GM12891 (cell line): ENCODE measurements at places on chromosomes 16 and 17.

- no peak for DNase-seq
These were observed 11.0 kb upstream of the ABAT start for GRCh38 chr16:8663192-8664089.

- DNase-seq, result no peak
These were observed 54.8 kb downstream of the SLFN5 start for GRCh38 chr17:35297666-35298065.

DNA sequence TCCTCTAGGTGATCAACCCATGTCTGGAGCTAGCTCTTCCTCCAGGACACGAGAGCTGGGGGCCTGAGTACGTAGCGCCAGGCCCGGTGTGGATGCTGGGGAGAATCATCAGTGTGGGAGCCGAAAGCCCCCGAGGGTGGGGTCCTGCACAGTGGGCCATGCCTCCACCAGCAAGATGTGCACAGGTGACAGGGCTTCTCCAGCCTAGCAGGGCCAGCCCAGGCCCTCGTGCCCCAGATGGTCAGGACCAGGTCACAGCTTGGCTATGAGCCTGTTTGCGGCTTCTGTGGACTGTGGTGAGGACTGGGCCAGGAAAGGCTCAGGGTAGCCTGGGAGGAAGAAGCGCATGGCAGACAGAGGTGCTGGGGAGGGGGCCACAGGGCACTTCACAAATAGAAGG is 7.8 kb downstream of the MPG start:
- no peak for DNase-seq

- DNase-seq, result no peak
These were observed 45.3 kb downstream of the REXO5 start for GRCh38 chr16:20851601-20852000.

GRCh38 chr16:29842732-29843346 is 20.2 kb downstream of the CDIPT start:
- DNase-seq, result no peak

DNA sequence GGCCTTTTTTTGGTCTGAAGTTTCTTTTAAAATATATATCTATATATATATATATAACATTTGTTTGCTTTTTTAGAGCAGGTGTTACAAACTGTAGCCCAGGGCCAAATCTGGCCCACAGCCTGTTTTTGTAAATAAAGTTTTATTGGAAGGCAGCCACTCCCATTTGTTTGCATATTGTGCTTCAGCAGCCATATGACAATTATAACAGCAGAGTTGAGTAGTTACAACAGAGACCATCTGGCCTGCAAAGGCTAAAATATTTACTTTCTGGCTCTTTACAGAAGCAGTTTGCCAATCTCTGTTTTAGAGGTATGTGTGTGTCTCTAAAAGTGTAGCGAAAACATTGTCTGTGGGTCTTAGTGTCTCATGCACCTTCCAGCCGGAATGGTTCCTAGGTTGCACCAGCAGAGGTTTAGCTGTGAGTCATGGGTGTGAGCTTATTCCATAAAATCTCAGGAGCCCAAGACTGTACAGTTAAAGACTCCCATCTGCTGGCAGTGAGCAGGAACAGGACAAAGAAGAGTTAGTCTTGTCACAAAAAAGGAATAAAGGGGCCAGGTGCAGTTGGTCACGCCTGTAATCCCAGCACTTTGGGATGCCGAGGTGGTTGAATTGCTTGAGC is 23.8 kb downstream of the LCMT1 start:
- no peak for DNase-seq

- DNase-seq, result no peak
These were observed 25.7 kb downstream of the CHD9 start for GRCh38 chr16:53080345-53081031.

DNA sequence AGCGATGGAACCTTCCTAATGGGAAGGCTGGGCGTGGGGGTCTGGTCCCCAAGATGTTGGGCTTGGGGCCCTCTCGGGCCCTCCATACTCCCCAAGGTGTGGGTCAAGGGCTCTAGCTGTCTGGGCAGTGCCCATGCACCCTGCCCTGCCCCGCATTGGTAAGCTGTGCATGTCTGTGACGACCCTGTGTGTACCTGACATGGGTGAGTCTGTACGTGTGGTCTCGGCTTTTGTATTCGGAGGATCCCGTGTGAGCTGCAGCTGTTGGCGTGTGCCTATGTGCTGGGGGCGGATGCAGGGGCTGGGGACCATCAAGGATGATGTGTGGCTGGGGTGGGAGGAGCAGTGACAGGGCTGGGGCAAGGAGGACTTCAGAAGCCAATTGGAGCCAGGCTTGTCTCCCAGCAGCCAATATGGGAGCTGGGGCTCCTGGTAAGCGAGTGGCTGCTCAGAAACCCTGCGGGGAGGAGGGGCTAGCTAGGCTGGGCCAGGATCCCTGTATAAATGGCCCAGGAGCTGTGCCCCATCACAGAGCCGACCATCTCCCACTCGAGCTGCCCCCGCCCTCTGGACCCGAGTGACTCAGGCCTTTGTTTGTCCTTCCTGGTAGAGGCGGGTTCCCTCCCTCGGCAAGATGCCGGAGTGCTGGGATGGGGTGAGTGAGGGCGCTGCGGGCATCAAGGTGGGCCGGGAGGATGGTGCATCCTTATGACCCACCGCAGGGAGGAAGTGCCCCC is at the start of gene NDRG4:
TSS of gene NDRG4 (plus strand) at position 529 of the 737 bp plus-strand sequence. CDS start at position 635, 106 bp downstream.
- no peak for DNase-seq

- no peak for DNase-seq
These were observed 5.5 kb upstream of the RAPGEFL1 start for GRCh38 chr17:40171750-40172149.

- DNase-seq, result peak; percentile 95
These were observed at the start of gene PGAP6 for GRCh38 chr16:381789-382717. Gene PGAP6, minus strand, starts transcription at chr16:381978. Its CDS starts 157 bp downstream, at chr16:381821.

GRCh38 chr17:6455321-6455705 is 11.1 kb downstream of the PIMREG start:
- DNase-seq, result peak; percentile 60

GRCh38 chr17:41659427-41660212 is 29.1 kb upstream of the EIF1 start:
- DNase-seq, result no peak

GRCh38 chr16:7437843-7438242 is 105.2 kb downstream of the RBFOX1 start:
- DNase-seq, result no peak

- no peak for DNase-seq
These were observed 339.9 kb downstream of the SEC14L1 start for GRCh38 chr17:77480509-77481215.

- no peak for DNase-seq
These were observed 206.0 kb upstream of the CHMP6 start for GRCh38 chr17:80785477-80786178.

DNA sequence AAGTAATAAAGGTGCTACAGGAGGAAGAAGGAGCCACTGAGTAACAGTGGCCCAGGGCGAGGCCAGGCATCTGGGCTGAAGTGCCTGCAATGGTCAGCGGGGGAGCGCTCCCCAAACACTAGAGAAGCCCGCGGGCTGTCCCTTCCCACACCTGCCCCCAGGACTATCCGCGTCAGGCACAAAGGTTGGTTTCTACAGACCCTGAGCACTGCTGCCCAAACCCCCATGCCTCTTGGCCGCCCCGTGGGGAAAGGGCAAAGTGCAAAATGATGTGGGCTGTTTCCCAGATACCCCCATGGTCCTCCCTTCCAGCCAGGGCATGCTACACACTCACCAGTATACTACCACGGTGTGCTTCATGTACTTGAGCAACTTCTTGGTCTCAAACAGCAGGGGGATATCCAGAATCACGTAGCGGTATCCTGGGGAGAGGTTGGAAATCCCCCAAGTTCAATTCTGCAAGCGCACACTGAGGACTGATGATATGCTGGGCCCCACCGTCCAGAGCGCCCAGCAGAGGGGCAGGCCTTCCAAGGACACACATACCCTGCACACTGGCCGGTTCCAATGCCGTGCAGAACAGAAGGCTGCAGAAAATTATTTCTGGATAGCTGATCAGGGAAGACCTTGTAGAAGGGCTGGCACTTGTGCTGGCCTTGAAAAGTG is 21.5 kb downstream of the DCAKD start:
- DNase-seq, result no peak

GRCh38 chr17:42442196-42442565 is 16.5 kb upstream of the ATP6V0A1 start:
- DNase-seq, result no peak

DNA sequence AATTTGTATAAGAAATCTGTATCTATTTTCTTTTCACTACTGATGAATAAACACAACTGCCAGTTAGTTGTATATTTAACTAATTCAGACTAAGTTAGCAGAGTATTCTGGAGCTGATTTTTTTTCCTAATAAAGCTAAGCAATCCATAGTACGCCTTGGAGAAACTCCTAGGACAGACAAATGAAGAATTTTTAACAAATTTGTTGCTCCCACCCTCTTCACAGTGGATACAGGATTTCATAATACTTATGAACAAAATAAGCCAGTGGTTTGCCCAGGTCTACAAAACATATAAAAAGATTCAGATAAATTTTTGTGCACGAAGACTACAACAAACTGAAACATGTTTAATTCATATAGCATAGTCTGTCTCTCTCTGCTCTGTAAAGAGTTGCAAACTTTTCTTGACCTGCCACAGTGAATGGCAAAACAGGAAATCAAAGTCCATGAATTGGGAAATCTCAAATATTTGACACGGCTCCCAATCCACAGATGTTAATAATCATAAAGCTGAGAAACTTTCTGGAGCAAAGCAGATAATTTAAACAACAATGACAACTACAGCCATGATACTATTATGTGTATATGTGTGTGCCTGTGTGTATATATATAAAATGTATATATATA is 594 bp upstream of the ABCA6 start:
- DNase-seq, result no peak

DNA sequence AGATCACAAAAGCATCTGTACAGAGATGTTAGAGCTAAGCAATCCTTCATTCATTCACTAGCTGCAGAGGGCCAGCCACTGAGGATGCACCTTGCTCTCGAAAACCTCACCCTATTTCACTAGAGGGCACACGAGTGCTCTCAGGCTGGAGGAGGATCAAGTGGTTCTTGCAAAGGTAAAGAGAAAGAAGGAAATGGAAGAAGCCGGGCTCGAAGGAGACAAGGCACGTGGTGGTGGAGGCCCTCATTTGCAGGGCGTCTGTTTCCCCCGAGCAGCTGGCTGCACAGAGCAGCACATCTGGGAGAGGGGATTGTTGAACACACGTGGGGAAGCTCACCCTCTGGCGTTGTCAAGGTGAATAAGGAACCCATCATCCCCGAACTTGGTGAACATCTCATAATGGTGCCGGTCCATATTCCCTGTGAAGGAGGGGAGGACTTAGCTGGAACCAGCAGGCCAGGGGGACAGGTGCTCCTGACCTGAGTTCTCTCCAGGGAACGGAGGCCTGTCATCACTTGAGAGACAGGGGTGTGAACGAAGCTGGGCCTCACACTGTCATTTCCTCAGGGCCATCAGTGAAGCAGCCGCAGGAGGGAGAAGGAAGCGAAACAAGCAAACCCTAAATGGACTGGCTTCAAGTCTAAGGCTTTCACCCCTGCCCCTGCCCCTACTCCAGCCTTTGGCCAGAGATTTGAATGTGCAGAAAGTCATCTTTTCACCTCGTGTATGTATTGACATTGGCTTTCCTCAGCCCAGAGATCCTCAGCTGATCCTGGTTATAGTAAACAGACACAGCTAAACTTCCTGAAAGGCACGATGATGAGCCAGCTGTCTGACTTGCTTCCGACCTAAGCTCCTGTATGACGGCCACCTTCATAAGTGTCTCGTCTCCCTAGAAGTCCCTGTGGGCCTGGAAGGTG is 27.6 kb downstream of the PRKAR1A start:
- peak; percentile 15 for DNase-seq

GRCh38 chr17:15239491-15239890 is 25.6 kb downstream of the PMP22 start:
- no peak for DNase-seq

DNA sequence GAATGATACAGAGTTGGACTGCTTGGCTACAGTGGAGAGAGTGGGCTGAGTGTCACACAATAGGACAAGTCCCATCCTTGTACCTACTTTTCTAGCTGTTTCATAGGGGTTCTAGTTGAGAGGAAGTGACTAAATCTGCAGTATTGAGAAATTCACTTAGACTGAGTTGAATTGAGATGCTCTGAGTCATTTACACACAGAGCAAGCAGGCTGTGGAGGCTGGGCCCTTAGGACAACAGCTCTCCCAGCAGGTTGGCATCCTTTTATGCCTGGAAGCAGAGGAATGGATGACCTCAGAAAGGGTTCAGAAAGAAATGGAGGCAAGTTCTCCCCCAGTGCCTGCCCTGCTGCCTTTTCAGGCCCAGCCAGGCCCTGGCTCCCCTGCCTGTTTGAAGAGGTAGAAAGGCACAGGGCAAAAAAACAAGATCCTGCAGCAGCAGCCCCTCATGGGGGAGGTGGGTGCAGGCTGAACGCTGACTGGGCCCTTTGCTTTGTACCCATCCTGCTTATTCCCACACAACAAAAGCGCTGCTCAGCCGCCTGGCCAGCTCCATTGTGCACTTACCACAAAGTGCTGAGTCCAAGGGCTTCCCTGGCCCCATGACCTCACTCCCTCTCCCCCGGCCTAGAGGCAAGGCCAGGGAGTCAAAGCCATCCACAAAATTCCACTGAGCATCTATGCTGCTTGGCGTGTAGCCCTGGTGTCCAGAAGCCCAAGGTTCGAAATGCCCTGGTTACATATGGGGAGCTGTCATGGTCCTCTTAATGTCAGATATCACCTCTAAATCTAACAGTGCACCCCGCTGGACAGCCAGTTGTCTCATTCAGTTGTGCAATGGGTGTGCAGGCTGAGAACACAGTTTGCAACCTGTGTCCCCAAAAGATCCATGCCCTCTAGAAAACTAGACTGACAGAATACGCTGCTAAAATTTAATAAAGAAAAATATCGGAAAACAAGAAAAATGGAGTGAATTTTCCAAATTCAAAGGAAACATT is 5.4 kb upstream of the CRYBA1 start:
- DNase-seq, result no peak

DNA sequence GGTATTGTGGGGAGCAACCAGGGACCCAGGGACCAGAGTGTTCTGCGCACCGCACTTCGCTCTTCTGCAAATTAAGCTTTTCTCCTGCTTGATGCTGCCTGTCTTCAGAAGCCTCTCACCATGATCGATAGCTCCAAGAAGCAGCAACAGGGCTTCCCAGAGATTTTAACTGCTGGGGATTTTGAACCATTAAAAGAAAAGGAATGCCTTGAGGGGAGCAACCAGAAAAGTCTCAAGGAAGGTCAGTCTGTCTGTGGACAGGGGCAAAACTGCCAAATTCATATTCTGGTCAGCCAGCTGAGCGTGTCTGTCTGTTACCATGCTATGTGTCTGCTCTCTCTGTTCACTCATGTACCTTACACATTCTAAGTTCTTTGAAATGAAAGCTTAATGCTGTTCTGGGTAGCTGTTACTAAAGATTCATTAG is 115.7 kb downstream of the MRTFB start:
- no peak for DNase-seq

GRCh38 chr17:43940630-43941029 is 1.6 kb downstream of the PPY start:
- DNase-seq, result no peak

DNA sequence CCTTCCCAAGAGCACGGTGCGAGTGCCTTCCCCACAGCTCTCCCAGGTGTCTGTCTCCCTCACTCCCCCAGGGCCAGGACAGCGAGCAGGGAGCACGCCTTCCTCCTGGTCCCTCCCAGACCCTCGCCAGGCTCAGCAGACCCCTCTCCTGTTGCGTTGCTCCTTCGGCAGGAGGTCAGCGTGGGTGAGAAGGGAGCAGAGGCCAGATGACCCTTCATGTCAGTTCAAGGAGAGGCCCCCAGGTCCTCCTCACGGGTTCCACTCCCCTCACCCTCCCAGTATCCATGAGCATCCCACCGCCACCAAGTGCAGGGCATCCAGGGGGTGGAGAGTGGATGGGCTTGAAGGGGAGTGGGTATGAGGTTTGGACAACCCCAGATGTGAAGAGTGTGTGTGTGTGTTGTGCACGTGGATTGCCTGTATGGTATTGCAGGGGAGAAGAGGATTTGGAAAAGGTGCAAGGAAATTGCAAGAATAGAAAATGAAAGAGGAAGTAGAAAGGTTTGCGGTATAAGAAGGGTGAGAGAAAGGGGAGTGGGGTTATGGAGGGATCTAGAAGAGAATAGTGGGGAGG is 17.7 kb downstream of the SGCA start:
- DNase-seq, result no peak
